ENCODE measurements at places on chromosomes 13 and 19. TPM values are rescaled to one million over a fixed set of nuclear protein-coding genes. Genes with fewer than 3 reads are reported as not detected.

UBL5 gene
- 234 TPM for total RNA-seq

SYNGR4 gene
- not detected for total RNA-seq

SLC8A2 gene
- not detected for total RNA-seq

GJA3 gene
- not detected for total RNA-seq

ZNF345 gene
- total RNA-seq, result 9.1 TPM

GRIN3B gene
- total RNA-seq, result not detected

ANGPTL8 gene
- total RNA-seq, result not detected

ZNF578 gene
- total RNA-seq, result 0.27 TPM

CPT1C gene
- 0.47 TPM for total RNA-seq

- no peak for DNase-seq
- peak overlapping the region; percentile 73 for H3K27ac ChIP-seq
- H3K4me1 ChIP-seq, result peaks cover 24% of the 10 kb centered on the region
- no peaks in the 10 kb centered on the region for H3K27me3 ChIP-seq
- peak overlapping the region; percentile 98 for H3K4me3 ChIP-seq
- peaks cover 15% of the 10 kb centered on the region for H3K36me3 ChIP-seq
Measured at GRCh38 chr13:49584771-49585182, 581 bp downstream of the RCBTB1 start.

- no peak overlapping the region for H3K4me3 ChIP-seq
- H3K36me3 ChIP-seq, result no peaks in the 10 kb centered on the region
- no peak overlapping the region for H3K27ac ChIP-seq
- peaks cover 8% of the 10 kb centered on the region for H3K27me3 ChIP-seq
Measured at GRCh38 chr13:27379694-27380641, 44.5 kb upstream of the GTF3A start.

DNA sequence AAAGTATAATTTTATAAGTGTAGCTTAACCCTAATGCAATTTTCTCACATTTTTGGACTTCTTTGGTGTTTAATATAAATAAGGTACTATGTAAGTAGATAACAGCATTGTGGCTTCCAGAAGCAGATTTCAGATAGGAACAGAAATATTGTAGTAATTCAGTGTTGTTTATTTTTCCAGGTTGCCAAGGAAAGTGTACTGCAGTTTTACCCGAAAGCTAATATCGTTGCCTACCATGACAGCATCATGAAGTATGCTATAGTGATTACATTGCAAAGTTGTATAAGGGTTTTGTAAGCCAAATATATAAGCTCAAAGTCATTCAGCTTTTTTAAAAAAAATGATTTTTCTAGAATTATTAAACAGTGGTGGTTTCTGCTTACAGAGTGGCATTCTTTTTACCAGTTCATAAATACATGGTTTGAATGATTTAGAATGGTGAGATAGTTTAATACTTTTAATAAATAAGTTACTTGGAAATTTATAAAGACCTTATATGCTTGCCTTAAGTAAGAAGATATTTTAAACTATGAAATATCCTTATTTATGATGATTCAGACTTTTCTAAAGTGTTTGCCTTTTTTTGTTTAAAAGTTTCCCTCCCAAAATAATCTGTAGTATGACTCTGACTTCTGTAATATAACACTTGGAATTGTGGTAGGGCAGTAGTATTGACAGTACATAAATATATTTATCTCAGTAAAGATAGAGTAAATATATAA lies 3.7 kb downstream of the UBA2 start:
- H3K4me3 ChIP-seq, result no peak overlapping the region
- no peaks in the 10 kb centered on the region for H3K27me3 ChIP-seq
- no peak for DNase-seq
- H3K27ac ChIP-seq, result no peak overlapping the region
- peaks cover 36% of the 10 kb centered on the region for H3K36me3 ChIP-seq

DNA sequence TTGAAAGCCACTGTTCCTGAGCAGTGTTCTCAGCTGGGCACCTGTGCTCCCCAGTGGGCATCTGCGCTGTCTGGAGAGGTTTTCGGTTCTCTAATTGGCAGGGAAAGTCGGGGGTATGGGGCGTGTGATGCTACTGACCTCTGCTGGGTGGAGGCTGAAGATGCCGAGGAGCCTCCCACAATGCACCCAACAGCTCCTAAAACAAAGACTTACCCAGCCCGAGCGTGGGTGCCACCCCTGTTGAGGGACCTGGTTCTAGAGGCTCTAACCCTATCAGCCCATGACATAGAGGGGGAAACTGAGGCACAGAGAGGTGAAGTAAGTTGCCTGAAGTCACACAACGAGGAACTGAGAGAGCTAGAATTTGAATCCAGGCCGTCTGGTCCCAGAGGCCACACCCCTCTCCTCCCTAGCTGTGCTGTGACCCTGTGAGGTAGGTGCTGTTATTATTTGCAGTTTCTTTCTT lies 2.3 kb downstream of the SPACA4 start:
- H3K4me1 ChIP-seq, result peaks cover 7% of the 10 kb centered on the region
- no peaks in the 10 kb centered on the region for H3K27me3 ChIP-seq
- no peaks in the 10 kb centered on the region for H3K36me3 ChIP-seq
- no peak overlapping the region for H3K27ac ChIP-seq
- H3K4me3 ChIP-seq, result peak overlapping the region; percentile 48

GRCh38 chr19:1402411-1403070 lies 1.2 kb upstream of the GAMT start:
- H3K27me3 ChIP-seq, result no peaks in the 10 kb centered on the region
- no peaks in the 10 kb centered on the region for H3K36me3 ChIP-seq

- no peak overlapping the region for H3K27ac ChIP-seq
- H3K27me3 ChIP-seq, result no peaks in the 10 kb centered on the region
- H3K4me3 ChIP-seq, result no peak overlapping the region
- no peaks in the 10 kb centered on the region for H3K36me3 ChIP-seq
- no peak for DNase-seq
Measured at GRCh38 chr19:51450730-51451307, 7.4 kb downstream of the SIGLEC8 start.

GRCh38 chr13:84917252-84917878 lies 881.9 kb downstream of the SLITRK6 start:
- no peak overlapping the region for H3K27ac ChIP-seq
- no peaks in the 10 kb centered on the region for H3K4me1 ChIP-seq
- no peaks in the 10 kb centered on the region for H3K36me3 ChIP-seq
- no peak overlapping the region for H3K4me3 ChIP-seq
- no peaks in the 10 kb centered on the region for H3K27me3 ChIP-seq

DNA sequence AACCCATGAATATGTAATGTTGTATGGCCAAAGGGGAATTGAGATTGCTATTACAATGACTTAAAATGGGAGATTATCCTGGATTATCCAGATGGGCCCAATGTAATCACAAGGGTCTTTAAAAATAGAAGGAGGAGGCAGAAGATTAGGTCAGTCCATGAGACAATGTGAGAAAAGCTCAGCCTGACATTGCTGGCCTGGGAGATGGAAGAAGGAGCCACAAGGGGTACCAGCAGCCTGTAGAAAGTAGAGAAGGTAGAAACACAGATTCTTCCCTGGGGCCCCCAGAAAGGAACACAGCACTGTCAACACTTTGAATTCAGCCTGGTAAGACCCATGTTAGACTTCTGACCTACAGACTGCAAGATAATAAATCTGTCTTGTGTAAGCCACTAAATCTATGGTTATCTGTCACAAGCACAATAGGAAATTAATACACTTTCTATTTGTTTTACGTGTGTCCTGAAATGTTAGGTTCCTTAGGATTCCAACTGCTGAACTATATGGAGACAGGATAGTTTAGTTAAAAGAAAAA lies 132.9 kb upstream of the SERP2 start:
- H3K27me3 ChIP-seq, result no peaks in the 10 kb centered on the region
- H3K27ac ChIP-seq, result no peak overlapping the region
- H3K4me1 ChIP-seq, result no peaks in the 10 kb centered on the region
- H3K4me3 ChIP-seq, result no peak overlapping the region

DNA sequence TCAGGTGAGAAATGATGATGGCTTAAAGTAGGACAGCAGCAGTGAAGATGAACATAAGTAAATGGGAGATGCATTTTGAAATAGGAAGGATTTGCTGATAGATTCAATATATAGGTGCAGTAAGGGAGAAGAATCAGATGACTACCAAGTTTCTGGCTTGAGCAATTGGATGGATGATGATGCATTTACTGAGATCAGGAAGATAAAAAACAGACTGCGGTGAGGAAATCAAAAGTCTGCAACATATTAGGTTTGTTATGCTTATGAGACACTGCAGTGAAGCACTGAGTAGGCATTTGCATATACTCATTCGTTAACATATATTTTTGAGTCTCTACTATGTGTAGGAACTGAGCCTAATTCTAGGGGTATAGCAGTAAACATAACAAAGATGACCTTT lies 184.2 kb downstream of the LACC1 start:
- no peak for DNase-seq
- no peak overlapping the region for H3K4me3 ChIP-seq
- H3K36me3 ChIP-seq, result no peaks in the 10 kb centered on the region
- peaks cover 3% of the 10 kb centered on the region for H3K27me3 ChIP-seq
- H3K4me1 ChIP-seq, result no peaks in the 10 kb centered on the region
- no peak overlapping the region for H3K27ac ChIP-seq

DNA sequence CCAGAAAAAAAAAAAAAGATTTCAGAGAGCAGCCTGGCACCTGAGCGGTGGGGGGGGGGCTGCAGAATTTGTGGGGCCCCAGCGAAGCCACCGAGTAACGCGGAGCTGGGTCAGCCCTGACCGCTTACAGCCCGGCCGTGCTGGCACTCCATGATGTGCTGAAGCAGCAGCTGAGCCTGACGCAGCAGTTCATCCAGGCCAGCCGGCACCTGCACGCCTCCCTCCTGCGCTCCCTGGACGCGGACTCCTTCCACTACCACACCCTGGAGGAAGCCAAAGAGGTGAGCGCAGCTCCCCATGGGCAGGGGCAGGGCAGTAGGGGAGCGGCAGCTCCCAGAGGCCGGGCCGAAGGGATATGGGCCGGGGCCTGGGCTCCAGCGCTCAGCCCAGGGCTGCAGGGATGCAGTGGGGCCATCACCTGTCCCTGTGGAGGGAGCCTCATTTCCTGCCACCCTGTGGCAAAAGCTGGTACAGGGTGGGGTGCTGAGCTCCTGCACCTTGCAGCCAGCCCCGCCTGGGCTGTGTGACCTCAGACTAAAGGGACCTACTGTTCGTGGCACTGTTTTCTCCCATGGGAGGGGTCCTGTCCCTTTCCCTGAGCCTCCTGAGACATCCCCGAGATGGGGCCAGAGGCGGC lies 18.3 kb downstream of the C19orf44 start:
- no peak for DNase-seq
- peaks cover 25% of the 10 kb centered on the region for H3K36me3 ChIP-seq
- H3K4me1 ChIP-seq, result no peaks in the 10 kb centered on the region
- H3K27me3 ChIP-seq, result no peaks in the 10 kb centered on the region
- H3K27ac ChIP-seq, result no peak overlapping the region
- no peak overlapping the region for H3K4me3 ChIP-seq

GRCh38 chr13:93502987-93503615 lies 276.5 kb downstream of the GPC6 start:
- H3K4me3 ChIP-seq, result no peak overlapping the region
- no peaks in the 10 kb centered on the region for H3K36me3 ChIP-seq
- H3K4me1 ChIP-seq, result no peaks in the 10 kb centered on the region
- H3K27ac ChIP-seq, result no peak overlapping the region

GRCh38 chr19:4183967-4184717 lies 1.7 kb downstream of the ANKRD24 start:
- no peaks in the 10 kb centered on the region for H3K36me3 ChIP-seq
- no peak overlapping the region for H3K27ac ChIP-seq
- peaks cover 25% of the 10 kb centered on the region for H3K4me1 ChIP-seq
- H3K27me3 ChIP-seq, result no peaks in the 10 kb centered on the region
- DNase-seq, result no peak

DNA sequence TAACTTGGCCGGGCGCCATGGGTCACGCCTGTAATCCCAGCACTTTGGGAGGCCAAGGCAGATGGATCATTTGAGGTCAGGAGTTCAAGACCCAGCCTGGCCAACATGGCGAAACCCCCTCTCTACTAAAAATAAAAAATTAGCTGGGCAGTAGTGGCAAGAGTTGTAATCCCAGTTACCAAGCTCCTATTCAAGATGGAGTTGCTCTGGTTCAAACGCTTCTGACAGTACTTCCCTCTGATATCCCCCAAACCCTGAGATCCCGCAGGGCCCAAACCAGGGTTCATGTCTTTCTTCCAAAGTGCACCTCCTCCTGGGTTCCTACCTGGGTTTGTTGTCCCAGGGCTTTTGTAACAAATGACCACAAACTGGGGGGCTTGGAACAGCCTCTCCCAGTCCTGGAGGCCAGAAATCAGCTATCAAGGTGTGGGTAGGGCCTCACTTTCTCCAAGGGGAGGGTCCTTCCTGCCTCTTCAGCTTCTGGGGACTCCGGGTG lies 13.7 kb downstream of the CELF5 start:
- no peaks in the 10 kb centered on the region for H3K27me3 ChIP-seq
- no peak for DNase-seq
- no peak overlapping the region for H3K27ac ChIP-seq
- no peaks in the 10 kb centered on the region for H3K36me3 ChIP-seq

DNA sequence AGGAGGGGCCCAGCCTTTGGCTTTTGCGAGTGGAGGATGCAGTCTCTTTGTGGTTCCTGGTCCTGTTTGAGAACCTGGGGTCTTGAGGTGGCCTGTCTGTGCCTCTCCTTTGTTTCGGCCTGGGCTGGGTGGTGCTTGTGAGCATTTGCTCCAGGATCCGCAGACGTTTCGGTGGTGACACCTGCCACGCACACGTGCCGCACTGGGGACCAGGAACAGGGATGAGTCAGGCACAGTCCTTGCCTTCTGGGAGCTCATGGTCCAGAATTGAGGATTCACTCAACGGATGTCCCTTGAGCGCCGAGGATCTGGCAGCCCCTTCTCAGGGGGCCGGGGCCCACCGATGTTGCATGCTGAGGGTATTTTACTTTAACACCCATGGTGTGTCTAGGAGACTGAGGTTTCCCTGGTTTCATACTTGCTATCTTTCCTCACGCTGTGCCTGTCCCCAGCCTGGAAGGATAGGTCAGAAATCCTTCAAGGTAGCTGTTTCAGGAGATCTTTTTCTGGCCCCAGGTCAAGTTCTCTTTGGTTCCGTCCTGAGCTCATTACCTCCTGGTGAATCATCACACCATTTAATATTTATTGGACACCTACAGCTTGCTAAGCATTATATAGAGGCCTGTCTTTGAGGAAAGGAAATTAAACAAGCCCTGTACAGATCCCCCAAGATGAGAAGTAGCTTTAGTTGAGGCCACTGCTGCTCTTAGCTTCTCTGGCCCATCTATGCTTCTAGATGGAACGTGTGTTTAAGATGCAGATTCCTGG lies 5.1 kb downstream of the HDGFL2 start:
- DNase-seq, result no peak
- peaks cover 25% of the 10 kb centered on the region for H3K4me1 ChIP-seq
- H3K4me3 ChIP-seq, result no peak overlapping the region

DNA sequence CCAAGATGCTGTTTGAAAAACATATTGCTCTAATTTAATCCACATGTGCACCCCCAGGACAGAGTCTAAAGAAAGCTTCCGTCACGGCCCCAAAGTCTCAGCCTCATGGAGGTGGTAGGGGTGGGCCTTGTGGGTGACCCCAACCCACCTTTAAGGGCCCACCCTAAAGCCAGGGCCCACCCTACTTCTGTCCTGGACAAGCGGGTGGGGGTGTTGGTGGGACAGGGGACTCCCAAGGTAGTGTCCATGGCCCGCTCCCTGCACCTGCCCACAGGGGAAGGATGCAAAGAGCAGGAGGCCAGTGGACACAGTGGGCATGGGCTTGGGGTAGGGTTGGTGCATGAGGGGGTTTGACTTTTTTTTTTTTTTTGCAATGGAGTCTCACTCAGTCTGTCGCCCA lies 66.8 kb downstream of the KCTD15 start:
- no peaks in the 10 kb centered on the region for H3K27me3 ChIP-seq
- H3K4me1 ChIP-seq, result no peaks in the 10 kb centered on the region
- no peak overlapping the region for H3K27ac ChIP-seq
- H3K4me3 ChIP-seq, result no peak overlapping the region
- DNase-seq, result no peak
